ENCODE measurements at places on chromosomes 11 and 22.

DNA sequence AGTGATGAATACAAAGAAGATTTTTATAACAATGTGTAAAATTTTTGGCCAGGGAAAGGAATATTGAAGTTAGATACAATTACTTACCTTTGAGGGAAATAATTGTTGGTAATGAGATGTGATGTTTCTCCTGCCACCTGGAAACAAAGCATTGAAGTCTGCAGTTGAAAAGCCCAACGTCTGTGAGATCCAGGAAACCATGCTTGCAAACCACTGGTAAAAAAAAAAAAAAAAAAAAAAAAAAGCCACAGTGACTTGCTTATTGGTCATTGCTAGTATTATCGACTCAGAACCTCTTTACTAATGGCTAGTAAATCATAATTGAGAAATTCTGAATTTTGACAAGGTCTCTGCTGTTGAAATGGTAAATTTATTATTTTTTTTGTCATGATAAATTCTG is 5.3 kb downstream of the BIRC3 start:
- DNase-seq, result no peak

DNA sequence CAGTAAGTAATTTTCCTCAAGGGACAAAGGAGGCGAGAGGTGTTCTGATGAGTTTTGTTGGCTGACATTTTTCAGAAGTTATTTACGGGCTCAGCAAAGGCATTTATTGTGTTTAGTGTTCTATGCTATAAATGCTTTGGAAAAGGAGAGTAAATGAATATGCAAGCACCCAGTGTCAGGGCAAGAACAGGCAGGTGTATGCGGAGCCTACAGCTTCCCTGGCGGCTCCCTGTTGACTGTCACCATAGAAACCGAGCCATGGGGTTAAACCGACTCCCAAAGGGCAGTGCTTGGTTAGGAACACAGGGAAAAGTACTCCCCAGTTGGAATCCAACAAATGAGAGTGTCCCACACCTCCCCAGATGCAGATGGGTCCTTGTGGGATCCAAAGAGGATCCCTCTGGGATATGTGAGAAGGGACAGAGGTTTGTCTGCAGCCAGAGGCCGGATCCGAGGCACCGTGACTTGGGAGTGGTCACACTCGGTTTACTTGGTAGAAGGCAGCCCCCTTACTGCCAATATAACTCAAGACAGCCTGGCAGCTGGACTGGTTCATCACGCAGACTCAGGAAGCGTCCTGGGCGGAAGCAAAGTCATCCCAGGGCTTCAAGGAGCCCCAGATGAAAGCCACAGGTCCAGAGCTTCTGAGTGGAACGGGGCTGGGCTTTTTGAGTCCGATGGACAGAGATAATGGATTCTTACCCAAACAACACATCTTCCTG is 329.7 kb downstream of the CTTN start:
- no peak for DNase-seq

GRCh38 chr11:72030472-72031045 is 31.9 kb downstream of the IL18BP start:
- no peak for DNase-seq

GRCh38 chr11:7576726-7577290 is 63.0 kb downstream of the PPFIBP2 start:
- no peak for DNase-seq

GRCh38 chr11:88552379-88553062 is 215.0 kb upstream of the CTSC start:
- peak; percentile 3 for DNase-seq

GRCh38 chr11:114166362-114166761 is 106.9 kb downstream of the ZBTB16 start:
- no peak for DNase-seq

DNA sequence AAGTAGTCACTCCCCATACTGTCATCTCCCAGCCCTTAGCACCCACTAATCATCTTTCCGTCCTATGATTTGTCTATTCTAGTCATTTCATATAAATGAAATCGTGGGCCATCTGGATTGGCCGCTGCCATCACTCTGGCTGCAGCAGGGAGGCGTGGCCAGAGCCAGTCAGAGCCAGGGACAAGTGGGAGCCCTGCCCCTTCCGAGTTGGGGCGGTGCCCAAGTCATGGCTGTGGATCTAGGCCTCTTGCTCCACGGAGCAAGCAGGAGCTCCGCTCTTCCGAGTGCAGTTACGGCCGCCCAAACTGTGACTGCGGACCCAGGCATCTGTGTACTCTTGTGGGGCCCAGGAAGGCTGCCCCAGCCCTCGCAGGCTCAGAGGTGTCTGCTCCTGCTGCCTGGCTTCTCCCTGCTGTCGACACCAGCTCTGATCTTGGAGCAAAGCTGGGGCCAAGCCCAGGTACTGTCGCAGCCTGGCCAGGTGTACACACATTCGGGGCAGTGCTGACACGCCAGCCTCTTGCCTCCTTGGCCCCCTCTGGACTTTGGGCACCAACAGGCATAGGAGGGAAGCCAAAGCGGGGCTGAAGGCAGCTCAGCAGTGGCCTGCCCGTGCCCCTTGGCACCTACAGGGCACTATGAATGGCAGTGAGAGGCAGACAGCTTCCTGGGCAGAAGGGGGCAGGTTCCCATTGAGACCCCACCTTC is 8.4 kb downstream of the MRPL48 start:
- DNase-seq, result peak; percentile 54

GRCh38 chr11:83401506-83402225 is 115.5 kb upstream of the CCDC90B start:
- DNase-seq, result no peak

- no peak for DNase-seq
Measured at GRCh38 chr11:14082338-14082737, 119.8 kb downstream of the SPON1 start.

DNA sequence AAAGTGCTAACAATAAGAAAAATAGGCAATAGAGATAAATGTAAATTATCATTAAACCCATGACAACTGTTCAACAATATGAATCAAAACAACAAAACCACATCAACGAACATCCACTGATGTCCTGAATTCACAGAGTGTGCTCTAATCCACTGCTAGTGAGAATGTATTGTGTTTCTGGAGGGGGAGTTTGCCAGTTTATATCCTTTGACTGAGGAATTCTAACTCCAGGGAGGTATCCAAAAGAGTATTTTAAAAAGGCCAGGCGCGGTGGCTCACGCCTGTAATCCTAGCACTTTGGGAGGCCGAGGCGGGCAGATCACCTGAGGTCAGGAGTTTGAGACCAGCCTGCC is 1.7 kb upstream of the WEE1 start:
- DNase-seq, result no peak

DNA sequence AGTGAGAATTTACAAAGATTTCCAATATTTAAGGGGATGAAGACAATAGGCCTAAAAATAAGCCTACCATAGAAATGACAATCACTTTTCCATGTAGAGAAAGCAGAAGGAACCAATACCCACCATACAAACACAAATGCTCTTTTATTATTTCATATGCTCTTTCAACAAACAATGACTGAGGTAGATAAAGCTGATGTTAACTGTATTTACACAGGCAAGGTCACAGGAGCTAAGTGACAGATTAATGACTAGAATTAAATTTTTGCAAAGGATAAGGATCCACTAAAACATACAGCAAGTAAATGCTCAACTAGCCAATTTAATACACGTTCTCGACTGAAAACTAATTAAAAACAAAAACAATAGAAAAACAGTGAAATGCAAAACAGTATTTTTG is 34.2 kb downstream of the PICALM start:
- no peak for DNase-seq

GRCh38 chr22:38034278-38034882 is 22.8 kb upstream of the PICK1 start:
- DNase-seq, result peak; percentile 79

DNA sequence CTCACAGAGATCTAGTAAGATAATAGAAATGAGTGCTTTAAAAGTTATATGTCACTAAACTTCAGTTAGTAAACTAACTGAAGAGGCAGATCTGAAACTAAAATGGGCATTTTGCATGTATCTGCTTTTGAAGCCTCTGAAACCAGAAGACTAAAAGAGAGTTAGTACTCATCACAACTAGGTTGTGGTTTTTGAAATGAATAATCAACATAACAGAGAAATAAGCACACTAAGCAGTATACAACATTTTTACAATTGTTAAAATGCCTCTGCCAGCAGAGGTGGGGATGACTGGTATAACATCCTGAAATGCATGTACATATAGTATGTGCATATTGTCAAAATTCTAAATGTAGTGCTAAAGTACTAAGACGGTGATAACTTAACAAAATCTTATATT is 564.5 kb downstream of the DLG2 start:
- DNase-seq, result no peak

DNA sequence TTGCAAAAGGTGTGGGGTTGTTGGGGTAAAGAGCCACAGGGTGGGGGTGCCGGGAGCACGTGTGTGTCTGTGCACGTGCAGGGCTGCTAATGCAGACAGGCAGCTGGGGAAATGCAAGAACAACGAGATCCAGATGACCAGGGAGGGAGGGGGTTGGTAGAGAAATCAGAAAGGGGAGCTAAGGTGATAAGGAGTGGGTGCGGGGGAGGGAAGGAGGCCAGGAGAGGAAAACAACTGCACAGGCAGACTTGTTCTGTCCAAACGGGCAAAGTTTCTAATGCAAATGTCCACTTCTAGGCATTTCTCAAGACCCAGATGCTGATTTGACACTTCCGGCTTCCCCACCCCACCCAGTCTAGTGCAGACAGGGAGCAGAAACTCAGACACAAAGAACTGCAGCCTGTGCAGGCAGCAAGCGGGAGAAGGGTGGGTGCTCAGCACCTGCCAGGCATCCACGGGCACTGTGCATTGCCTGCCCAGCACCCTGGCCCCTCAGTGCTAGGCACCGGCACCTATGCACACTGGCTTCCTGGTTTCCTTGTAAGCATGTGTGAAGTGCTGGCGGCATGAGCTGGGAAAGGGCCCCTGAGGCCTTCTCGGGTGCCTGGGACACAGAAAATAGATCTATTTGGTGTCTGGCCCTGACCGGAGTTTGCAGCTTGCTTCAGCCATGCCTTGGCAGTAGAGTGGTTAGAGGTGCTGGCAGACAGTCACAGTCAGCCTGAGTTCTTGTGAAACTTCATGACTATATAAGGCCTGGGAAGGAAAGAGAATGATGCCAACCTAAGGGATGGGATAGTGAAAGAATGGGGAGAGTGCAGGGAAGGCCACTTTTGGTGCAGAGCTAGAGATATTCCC is 220.1 kb upstream of the SORL1-AS1 start:
- DNase-seq, result no peak

DNA sequence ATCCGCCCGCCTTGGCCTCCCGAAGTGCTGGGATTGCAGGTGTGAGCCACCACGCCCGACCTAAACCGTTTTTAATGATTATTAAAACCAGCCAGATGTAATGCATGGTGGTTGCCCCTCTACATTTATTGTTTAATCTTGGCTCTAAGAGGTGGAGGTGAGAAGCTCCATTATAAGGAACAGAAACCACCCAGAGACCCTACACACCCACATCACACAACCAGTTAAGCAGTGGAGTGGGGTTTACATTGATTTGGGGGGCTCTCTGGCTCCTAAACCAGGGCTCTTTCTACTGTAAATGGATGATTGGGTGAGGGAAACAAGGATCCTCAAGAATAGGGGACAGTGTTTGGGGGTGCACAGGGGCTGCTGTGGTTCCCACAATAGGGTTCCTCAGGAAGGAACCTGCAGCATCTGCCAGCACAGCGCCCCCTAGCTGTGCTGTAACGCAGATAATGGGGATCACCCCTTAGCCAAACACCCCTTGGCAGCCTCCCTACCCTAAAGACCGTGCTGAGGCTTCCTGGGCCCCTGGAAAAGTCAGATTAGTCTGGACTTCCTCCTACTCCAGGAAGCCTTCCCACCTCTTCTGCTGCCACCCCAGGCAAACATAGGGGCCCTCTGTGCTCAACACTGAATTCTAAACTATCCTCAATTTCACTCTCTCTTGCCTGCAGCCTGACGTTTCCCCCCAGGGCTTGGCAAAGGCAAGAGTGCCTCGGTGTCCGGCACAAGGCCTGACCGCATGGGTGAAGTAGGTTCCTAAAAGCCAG is 2.4 kb downstream of the MPST start:
- DNase-seq, result no peak

DNA sequence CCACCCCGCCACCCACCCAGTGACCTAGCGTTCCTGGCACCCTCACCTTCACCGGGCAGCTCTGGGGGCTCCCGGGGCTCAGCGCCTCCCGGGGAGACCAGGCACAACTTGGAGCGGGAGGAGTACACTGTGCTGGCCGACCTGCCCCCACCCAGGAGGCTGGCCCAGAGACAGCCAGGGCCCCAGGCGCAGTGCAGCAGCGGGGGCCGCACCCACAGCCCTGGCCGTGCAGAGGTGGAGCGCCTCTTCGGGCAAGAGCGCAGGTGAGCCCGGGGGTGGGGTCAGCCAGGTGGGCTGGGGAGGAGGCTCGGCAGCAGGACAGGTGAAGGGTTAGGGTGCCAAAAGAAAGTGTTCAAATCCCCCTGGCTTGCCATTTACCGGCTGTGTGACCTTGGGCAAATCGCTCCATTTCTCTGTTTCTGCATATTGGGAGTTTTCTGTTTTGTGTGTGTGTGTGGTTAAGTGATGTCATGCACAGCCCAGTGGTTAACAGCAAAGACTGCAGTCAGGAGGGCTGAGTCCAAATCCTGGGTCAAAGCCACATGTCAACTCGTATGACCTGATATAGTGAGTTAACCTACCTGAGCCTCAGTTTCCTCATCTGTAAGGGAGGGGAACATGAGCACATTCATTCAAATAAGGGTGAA is 29.5 kb downstream of the TRIOBP start:
- DNase-seq, result no peak

GRCh38 chr11:104772806-104773241 is 125.4 kb downstream of the CASP12 start:
- no peak for DNase-seq

DNA sequence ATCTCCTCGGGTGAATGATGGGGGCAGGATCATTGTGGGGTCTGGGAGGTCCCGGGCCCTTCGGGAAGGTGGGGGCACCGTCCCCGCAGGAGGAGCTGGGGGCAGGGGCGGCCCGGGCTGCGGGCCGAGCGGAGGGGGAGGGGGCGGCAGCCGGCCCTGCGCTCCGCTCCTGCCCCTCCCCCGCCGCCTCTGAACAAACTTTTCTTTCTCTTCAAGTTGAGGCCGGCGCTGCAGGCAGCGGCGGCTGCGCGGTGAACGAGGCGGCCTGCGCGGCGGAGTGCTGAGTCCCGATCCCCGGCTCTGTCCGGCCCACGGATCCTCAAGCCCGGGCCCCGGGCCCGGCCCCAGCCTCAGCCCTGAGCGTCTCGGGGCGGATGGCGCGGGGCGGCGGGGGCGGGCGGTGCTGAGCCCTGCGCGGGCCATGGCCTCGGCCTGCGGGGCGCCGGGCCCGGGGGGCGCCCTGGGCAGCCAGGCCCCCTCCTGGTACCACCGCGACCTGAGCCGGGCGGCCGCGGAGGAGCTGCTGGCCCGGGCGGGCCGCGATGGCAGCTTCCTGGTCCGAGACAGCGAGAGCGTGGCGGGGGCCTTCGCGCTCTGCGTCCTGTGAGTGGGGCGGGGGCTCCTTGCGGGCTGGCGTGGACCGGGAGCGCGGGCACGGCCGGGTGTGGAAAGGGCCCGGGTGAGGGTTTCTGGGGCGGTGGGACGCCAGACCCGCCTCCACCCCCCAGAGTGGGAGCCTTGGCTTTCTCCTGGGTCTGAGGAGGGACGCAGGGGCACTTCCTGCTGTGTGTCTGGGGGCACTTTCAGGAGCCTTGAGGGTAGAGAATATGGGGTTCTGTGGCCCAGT is at the start of gene INPPL1:
TSS of gene INPPL1 (plus strand) at position 204 of the 847 bp plus-strand sequence. CDS start at position 422, 218 bp downstream.
- DNase-seq, result peak; percentile 35

Measured in hippocampal formation (tissue), 2 donors.